ENCODE measurements at places on chromosomes 7 and 10.

DNA sequence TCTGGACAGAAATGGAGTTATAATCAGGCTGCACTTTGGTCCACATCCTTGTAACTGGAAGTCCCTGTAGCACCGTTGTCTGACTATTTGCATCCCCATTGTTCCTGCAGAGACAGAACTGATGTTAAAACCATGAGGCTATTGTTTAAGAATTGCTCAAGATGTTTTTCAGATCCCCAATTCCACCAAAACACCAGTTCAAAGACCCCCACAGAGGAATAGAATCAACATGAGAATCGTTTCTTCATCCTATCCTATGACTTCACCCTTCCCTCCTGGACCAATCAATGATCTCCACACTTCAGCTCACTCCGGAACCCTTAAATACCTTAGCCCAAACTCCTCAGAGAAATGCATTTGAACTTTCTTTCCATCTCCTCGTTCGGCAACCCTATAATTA, 57.1 kb upstream of the GRID1 start:
- DNase-seq, result no peak

- DNase-seq, result no peak
These were observed 360 bp upstream of the OPN4 start for GRCh38 chr10:86653987-86654386.

DNA sequence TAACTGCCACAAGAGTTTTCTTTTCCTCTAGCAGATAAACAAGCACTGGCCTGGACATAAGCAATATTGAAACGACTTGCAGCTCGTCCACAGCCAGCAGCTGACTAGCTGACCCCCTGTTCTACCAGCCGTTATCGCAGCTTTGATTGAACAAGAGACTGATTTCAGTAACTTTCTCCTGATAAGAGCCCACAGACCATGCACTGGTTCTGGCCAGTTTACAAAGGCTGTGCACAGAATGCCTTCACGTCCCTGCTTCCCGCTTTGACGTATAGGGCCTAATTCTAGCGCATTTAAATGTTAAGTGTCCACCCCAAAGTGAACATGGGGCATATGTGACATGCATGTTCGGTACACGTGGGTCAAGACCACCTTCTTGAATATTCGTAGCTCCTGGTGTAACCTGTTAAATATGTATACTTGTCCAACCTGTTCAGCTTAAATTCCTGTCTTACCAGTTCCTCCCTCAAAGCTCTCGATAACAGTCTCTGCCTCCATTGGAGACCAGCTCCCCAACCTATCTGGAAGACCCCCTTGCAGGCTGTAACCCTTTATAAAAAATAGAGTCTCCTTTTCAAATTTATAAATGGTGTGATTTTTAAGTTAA, 69.2 kb downstream of the LYZL1 start:
- no peak for DNase-seq

GRCh38 chr10:118952493-118953295, 76.8 kb upstream of the NANOS1 start:
- no peak for DNase-seq

DNA sequence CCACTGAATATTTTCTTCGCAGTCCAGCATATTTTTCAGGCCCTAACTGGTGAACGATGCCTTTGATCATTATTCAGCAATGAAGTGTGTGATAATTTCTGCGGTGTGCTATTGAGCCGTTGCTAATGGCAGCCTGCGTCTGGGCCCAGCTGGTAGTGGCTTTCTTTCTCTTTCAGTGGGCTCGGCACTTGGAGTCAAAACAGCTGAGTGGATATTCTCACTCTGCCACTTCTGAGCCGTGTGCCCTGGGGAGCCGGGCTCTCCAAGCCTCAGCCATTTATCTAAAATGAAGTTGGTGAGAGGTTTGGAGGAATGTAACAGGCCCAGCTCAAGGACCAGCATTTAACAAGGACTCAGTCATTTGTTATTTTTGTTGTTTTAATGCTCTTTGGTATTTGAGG, 87.5 kb upstream of the IFRD1 start:
- no peak for DNase-seq
